Right atrium auricular region (tissue), 2 donors: ENCODE measurements at places on chromosomes 4 and X. TPM values are rescaled to one million over a fixed set of nuclear protein-coding genes. Genes with fewer than 3 reads are reported as not detected.
A peak's percentile ranks its signal among the peaks of the same experiment; 100 is the strongest.

- no peak for DNase-seq
Observed at GRCh38 chrX:134435894-134436293, 24.1 kb upstream of the HPRT1 start.

VCX3B gene
- not detected for total RNA-seq

AMBN gene
- not detected for total RNA-seq

GRCh38 chr4:54703182-54703581 is 45.4 kb downstream of the KIT start:
- no peak for DNase-seq

GRCh38 chr4:146369446-146369845 is 152.3 kb downstream of the SLC10A7 start:
- DNase-seq, result no peak

FAM9C gene
- total RNA-seq, result not detected

DNA sequence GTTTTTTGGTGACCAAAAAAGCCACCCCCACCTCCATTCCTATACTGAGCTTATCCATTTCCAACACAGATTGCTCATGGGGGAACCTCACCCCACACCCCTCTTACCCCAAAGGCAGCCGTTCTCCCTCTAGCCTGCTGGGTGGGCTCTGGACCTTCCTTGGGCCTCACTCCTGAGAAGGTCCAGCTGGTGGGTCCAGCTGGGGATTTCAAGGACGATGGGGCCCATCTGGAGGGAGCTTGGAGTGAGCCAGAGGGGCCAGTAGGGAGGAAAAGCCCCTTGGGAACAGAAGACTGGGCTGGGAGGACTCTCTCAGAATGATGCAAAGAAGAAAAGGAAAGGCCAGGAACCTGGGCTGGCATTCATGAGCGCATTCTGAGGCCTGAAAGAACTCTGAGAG is 42.0 kb upstream of the PJA1 start:
- no peak for DNase-seq

ADAM29 gene
- not detected for total RNA-seq

DNA sequence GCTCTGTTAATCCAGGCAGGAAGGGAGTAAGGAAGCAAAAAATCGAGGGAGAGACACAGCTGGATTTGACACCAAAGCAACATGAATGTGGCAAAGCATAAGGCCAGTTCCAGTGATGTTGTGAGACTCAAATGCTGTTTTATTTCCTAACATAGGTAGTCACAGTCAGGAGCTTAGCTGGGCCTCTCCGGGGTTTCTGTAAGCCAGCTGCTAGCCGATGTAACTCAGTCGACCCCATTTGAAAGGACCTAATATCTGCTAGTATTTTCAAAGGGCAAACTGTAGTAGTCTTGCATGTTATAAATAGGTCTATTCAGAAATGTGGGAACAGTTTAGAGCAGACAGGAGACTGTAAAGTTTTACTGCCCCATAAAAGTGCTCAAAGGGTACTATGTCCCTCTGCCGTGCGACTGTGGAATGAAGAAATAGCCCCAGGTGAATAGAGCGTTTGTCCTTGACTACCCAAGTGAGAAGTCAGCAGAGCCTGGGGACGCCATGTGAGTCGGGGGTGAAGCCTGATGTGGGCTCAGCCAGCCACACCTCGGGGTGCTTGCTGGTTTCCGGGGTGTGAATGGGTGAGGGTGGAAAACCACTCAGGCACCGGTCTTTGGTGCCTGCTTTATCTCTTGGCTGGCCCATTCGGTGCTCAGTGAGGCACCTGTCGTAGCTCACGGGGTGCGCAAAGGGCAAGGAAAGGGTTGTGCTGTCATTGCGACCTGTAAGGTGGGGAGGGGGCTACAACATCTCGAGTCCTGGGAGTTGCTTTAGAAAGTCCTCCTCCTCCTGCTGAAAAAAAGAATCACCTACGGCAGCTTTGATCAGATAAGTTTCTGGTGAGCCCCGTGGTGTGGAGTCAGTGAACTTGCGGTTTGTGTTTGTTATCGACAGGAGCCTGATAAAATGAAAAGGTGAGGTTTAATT is 745 bp downstream of the TRIM2 start:
- DNase-seq, result no peak

LEF1 gene
- not detected for total RNA-seq

DNA sequence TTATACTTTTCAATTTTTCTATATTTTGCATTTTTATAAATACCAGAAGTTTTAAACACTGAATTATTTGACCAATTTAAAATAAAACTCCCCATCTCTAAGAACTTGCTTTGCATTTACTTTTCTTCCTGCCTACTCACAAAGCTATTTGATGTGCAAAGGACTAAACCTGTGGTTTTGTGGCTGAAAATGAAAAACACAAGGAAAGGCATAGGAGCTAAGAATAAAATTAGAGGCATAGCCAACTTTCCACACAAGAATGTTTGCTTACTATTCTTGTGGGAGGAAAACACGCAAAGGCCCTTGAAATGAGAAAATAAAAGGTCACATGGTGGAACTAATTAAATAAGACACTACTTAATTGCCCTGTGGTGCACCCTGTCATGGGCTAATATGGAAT is 221.2 kb downstream of the KLHL13 start:
- DNase-seq, result no peak

YY2 gene
- 0.98 TPM for total RNA-seq

DNA sequence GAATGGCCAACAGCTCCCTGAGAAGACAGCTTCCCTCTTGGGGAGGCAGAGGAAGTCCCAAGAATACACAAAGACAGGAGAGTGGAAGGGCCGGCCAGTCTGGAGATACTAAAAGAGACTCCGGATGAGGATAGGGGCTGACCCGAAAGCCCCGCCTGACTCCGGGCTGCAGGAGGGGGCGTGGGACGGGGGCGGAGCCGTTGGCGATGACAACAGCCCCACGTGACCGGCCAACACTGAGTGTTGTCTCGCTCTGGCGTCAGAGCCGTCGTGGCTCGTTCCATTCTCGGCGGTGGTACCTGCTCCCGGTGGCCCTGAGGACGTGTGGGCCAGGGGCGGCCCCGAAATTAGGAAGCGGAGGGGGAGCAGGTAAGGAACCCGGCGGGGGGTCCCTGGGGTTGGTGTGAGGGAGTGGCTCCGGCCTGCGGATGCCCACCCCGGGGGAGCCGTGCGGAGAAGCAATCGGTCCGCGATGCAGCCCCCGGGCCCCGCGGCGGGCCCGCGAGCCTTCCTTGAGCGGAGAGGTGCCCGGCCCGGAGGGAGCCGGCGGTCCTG is at the start of gene BEX4:
TSS of gene BEX4 (plus strand) at position 239 of the 555 bp plus-strand sequence. CDS start 1,046 bp downstream, outside the sequence.
- peak; percentile 84 for DNase-seq

PTCHD1 gene
- total RNA-seq, result 0.07 TPM

NKX6-1 gene
- total RNA-seq, result not detected

TRAM1L1 gene
- total RNA-seq, result 0.41 TPM

TSPAN7 gene
- total RNA-seq, result 100 TPM

ZXDA gene
- 5.1 TPM for total RNA-seq

GRCh38 chrX:19746919-19747651 is 140.3 kb downstream of the SH3KBP1 start:
- no peak for DNase-seq

IL21 gene
- total RNA-seq, result not detected

KLB gene
- 0.47 TPM for total RNA-seq

- DNase-seq, result no peak
Observed at GRCh38 chrX:136325377-136325776, 24.6 kb downstream of the ADGRG4 start.

DNA sequence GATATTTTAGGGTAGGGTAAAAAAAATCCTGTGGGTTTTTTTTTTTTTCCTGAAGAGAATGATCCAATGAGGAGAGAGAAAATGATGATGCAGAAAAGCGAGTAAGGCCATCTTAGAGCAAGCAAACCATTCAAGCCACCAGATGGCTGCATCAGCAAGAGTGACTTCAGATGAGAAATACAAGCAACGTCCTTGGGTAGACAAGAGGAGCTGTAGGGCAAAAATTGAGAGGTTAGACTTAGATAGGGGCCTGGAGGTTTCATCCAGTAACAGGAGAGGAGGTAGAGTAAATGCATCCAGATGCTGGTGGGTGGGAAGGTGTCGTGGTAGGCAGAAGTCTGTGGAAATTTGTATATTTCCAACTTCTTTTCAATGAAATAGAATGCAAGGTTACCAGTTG is 14.6 kb downstream of the FTHL17 start:
- DNase-seq, result no peak

SMIM31 gene
- total RNA-seq, result not detected

GRCh38 chrX:46626566-46626965 is 53.0 kb downstream of the CHST7 start:
- no peak for DNase-seq

PRR27 gene
- not detected for total RNA-seq

TMPRSS11A gene
- total RNA-seq, result not detected

GRCh38 chr4:16118090-16118489 is 34.3 kb upstream of the PROM1 start:
- DNase-seq, result peak; percentile 16

NXF2B gene
- not detected for total RNA-seq

PCYT1B gene
- total RNA-seq, result 6.4 TPM
